ENCODE measurements at places on chromosomes 7 and 10.
A peak's percentile ranks its signal among the peaks of the same experiment; 100 is the strongest.

- DNase-seq = no peak
Observed at GRCh38 chr10:24912215-24912614, 40.2 kb downstream of the PRTFDC1 start.

- DNase-seq = no peak
Observed at GRCh38 chr7:117179701-117180100, 143.2 kb downstream of the WNT2 start.

- no peak for DNase-seq
Observed at GRCh38 chr7:151137791-151138152, 29.7 kb downstream of the GBX1 start.

DNA sequence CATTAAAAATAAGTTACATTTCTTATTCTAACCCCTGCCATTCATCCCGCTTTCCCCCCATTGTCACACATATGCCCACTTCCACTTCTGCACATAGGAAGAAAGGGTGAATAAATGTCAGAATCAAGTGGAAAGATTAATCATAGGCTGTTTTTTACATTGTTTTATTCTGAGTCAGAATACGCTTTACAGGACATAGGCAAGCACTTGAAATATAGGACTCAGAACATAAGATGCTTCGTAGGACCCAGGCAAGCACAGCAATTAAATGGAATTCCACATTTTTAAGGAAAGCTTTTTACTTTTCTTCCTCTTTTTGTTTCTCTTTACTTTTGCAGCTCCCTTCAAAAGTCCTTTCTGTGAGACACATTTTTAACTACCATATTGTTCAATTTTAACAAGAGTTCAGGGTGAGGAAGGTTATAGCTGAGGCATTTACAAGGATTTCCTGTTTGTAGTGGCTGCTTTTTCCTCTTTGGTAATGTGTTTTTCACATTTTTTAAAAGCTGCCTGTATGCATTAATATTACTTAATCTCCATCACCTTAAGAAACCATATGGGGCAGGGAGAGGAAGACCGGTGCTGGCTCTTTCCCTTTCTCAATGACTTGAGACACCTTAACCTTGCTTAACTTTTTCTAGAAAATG is 130.0 kb downstream of the TES start:
- no peak for DNase-seq

GRCh38 chr7:56105508-56105907 is 768 bp downstream of the CHCHD2 start:
- DNase-seq = peak; percentile 12

- no peak for DNase-seq
Observed at GRCh38 chr7:91162436-91162835, 101.8 kb upstream of the FZD1 start.

DNA sequence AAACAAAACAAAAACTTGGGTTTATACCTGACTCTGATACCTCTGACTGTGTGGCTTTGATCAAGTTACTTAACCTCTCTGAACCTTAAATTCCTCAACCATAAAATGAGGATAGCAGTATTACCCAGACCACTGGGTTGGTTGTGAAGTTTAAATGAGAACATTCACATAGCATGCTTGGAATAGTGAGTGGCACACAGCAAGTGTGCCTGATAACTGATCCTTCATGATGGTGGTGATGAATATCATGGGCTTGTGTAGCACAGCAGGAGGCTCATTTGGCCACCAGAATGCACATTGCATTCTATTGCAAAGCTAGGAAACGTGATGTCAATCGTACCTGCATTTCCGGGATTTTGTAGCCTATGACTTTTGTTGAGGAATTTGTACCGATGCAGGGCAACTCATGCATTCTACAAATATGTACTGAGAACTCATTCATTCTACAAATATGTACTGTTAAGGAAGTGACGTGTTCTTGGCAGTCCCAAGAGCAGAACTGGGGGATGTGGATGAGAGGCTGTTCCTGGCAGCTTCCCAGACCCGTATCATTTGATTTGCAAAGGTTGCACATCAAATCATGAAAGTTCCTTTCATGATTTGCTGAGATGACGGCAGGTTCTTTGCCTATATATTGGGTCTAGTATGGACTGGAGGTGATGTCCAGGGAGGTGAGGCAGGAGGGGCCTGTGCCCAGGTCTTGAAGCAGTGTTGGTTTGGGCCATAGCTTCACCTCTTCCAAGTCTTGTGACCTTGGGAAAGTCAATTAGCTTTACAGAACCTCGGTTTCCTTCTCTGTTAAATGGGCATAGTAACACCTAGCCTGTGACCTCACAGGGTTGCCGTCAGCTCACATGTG is 94.6 kb upstream of the SMNDC1 start:
- DNase-seq = no peak

GRCh38 chr10:106395041-106395749 is 769.3 kb downstream of the SORCS1 start:
- DNase-seq = no peak

GRCh38 chr7:133530682-133531081 is 277.8 kb downstream of the EXOC4 start:
- no peak for DNase-seq

GRCh38 chr7:155154586-155154985 is 84.5 kb downstream of the HTR5A start:
- DNase-seq = no peak

- no peak for DNase-seq
Observed at GRCh38 chr7:138527746-138528223, 67.7 kb downstream of the TRIM24 start.

DNA sequence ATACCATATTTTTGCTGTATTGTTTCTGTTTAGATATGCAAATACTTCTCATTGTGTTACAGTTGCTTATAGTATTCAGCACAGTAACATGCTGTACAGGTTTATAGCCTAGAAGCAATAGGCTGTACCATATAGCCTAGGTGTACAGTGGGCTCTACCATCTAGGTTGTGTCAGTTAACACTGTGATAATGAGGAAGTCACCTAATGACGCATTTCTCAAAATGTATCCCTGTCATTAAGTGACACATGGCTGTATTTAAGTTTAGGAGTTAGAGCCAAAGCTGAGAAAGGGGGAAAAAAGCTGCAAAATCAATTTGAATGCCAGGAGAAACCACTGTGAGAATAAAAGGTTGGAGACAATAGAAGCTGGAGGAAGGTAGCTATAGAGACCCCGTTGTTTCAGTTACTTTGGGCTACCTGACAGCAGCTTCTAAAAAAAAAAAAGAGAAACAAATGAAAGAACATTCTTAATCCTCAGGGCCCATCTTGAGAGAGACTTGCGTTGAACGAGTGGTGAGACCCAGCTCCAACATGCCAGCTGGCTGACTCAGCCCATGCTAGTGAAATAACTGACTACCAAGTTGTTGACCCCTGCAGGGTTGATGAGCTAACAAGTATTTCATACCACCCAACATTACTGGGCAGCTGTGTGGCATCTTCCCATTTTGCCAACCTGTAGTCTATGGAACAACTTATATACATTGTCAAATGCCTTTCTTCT is 8.7 kb downstream of the STARD3NL start:
- DNase-seq = no peak

DNA sequence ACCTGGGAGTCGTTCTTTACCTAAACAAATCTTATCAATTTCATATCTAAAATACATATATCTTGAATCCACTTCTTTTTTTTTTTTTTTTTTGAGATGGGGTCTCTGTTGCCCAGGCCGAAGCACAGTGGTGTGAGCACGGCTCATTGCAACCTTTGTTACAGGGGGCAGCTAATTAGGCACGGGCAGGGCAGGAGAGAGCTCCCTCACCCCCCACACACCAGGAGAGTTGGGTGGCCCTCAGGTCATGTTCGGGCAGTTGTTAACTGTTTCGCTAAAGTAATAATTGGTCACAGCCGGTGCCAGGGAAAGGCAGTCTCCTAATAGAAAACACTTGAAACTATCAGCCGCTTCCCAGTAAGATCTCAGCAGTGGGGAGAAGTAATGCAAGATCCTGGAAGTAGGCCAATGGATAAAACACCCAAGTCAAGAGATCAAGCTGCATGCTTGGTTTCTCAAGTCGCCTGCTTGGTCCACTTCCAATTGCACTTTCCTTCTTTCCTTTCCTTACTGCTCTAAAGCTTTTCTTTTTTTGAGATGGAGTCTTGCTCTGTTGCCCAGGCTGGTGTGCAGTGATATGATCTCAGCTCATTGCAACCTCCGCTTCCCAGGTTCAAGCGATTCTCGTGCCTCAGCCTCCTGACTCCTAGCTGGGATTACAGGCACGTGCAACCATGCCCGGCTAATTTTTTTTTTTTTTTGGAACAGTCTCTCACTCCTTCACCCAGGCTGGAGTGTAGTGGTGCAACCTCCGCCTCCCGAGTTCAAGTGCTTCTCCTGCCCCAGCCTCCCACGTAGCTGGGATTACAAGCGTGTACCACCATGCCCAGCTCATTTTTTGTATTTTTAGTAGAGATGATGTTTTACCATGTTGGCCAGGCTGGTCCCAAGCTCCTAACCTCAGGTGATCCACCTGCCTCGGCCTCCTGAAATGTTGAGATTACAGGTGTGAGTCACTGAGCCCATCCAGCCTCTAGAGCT is 21.3 kb upstream of the EFCAB10 start:
- no peak for DNase-seq

GRCh38 chr10:130230611-130231010 is 94.4 kb downstream of the GLRX3 start:
- DNase-seq = no peak

DNA sequence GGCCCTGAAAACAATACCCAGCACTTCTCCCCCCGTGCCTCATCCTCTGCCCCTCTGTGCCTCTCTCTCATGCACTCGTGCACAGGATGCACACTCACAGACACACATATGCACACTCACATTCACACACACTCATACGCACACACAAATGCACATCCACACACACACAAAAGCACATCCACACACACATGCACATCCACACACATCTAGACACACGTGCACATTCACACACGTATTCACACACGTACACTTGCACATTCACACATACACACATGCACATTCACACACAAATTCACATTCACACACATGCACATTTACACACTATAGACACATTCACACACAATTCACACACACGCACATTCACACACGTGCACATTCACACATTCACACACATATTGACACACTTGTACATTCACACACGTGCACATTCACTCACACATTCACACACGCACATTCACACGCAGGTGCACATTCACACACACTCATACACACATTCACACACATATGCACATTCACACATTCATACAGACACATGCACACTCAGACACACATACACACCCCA is 19.2 kb downstream of the SHH start:
- no peak for DNase-seq

DNA sequence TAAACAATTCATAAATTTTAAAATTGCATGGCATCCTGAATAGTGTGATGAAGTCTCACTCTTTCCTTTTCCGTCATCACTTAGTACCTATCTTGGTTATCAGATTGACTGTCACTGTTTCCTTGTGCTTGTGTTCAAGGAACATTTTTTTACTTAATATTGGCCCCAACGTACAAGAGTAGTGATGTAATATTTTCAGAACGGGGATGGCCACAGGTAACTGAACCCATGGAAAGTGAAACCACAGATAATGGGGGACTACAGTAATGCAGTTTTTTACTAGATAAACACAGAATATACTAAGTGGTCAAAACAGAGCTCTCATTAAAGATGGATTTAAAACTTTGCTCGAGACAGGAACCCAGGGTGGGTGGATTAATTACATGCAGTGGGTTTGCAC is 85.4 kb downstream of the MACC1 start:
- DNase-seq = no peak

DNA sequence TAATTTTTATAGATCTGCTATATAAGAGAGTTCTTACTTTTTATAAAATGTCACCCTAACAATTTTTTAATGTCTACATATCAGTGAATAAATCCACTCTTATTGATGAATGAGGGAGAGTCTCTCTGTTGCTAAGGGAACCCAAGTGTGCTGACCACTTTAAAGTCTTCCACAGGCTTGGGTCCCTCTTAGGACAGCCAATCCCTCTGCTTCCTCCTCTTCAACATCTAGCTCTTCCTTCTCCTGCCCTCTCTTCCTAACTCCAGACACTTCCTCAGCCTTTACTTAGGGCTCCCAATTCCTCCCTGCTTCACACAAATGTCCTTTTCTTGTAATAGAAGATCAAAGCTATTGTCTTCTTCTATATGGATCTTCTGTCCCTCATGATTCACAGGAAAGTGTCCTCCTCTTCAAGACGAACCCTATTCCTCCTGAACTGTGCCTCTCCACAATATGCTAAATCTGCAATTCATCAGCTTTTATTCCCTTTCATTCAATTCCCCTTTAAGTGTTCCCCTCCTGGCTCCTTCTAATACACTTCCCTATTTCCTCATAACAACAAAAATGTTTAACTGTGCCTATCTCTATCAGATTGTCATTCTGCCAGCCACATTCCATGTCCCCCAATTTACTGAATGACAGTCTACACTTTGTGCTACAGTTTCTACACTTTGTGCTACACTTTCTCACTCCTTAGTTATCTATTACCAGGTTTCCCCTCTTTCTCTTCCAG is 37.7 kb downstream of the CDK6 start:
- no peak for DNase-seq

GRCh38 chr10:110698782-110699201 is 54.7 kb downstream of the RBM20 start:
- DNase-seq = no peak

- no peak for DNase-seq
Observed at GRCh38 chr7:25596443-25596842, 368.2 kb upstream of the NPVF start.

DNA sequence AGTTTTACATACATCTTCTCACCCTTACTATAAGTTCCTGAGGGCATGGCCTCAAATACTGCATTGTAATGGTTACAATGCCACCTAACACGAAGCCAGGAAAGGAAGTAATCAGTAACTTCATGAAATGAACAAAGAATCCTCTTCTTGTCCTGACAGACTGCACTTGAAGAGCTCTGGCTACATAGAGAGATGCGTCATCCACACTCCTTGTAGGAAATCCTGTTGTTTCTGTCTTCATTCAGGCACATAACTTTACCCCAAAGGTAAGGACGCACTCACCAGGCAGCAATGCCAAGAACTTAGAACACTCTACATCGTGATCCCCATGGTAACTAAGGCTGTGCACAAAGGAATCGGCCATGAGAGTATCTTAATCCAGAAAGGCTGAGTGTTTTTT is 80.3 kb upstream of the ARID5B start:
- DNase-seq = no peak

- DNase-seq = no peak
Observed at GRCh38 chr10:11170574-11170973, 152.9 kb downstream of the CELF2 start.

DNA sequence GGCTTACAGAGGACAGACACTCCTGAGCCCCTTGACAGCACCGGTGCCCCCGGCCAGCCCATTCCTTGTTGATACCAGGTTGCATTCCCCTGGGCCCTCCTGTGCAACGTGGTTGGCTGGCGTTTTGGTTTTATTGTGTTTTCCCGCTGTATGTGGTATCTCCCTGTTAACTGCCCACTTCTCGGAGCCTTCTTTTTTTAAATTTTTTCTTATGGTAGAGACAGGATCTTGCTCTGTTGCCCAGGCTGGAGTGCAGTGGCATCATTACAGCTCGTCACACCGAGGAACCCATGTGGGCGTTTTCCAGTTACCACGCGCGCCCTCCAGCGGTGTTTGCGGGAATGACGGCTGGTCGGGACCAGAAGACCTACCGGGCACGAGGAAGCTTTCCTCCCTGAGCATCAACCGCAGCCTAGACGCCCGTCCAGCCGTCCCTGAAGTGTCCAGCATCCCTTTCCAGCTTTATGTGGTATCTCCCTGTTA is 16.9 kb upstream of the ZFAND2A start:
- DNase-seq = peak; percentile 94

GRCh38 chr7:116966601-116967000 is 13.3 kb downstream of the ST7 start:
- DNase-seq = no peak
